ENCODE measurements at places on chromosomes 2 and 18.

GRCh38 chr2:100151310-100151709, 8.9 kb upstream of the AFF3 start:
- DNase-seq = no peak

GRCh38 chr2:239930871-239931771, 94.0 kb downstream of the NDUFA10 start:
- no peak for DNase-seq

DNA sequence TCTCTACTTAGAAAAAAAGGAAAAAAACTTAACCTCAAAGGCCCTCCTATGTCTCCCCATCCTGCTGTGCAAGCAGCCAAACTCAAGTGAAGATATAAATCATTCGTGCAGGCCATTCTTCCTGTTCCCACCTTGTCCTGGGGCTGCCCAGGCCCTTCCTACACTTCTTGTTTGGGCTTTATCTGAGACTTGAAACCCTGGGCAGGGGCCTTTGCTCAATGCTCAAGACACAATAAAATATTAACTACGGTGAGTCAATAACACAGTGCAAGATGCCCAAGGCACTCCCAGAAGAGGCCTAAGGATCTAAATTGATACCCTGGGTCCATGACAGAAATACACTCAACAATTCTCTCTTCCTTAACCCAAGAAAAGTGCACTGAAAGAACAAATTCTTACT, 67.6 kb downstream of the TBC1D8 start:
- DNase-seq = no peak

DNA sequence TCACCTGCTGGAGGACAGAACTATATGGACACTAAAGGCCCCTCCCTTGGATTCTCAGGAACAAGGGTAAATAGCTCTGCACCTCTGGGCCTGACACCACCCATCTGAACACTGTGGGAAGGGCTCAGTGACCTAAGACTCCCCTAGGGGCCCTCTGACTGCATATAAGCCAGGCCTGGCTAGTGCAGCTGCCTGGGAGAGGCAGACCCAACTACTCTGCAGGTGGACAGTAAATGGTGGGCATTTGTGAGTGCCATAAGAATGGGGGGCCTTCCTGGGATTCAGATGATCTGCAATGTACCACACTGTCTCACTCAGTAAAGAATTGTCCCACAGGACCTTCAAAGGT, 11.2 kb upstream of the WIPF1 start:
- DNase-seq = peak; percentile 45

- DNase-seq = no peak
These were observed 79.7 kb upstream of the TRIB2 start for GRCh38 chr2:12636837-12637581.

GRCh38 chr2:219426534-219427136, 8.0 kb upstream of the SPEG start:
- DNase-seq = no peak

DNA sequence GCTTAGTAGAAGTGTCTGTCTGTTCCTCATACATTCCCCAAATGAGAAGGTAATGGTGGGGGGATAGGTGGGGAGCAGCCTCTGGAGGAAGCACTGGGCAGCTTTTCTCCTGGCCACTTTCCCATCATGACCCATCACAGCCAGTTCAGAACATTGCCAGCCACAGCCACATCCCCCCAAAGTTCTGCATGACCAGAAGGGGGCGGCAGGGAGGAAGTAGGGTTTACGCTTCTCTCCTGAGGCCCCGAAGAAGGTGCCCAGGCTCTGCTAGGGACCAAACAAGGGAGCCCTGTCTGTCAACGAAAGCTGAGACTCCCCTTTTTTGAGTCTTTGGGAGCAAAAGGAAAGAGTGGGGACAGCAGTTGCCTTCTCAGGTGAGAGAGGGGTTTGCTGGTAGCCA, 7.7 kb downstream of the IGFBP5 start:
- peak; percentile 58 for DNase-seq

- DNase-seq = no peak
These were observed 805.6 kb upstream of the KLHL29 start for GRCh38 chr2:22579341-22579740.

DNA sequence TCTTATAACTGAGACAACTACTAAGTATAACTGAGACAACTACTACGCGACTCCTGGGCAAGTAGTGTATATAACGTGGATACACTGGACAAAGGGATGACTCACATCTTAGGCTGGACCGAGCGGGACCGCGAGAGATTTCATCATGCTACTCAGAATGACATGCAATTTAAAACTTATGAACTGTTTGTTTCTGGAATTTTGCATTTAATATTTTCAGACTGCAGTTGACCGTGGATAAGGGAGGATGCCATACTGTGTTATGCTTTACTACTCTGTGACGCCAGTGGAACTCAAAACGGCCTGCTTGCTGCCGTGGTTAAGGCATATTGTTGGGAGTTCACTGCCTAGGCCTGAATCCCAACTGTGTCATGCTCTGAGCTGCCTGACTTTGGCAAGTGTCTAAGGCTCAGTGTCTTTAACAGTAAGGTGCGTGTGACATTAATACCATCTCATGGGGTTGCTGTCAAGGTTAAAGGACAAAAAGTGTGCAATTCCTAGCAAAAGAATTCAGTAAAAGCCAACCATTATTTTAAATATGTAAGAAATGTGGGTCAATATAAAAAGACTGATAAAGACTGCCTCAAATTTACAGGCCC, 64.6 kb downstream of the BMP10 start:
- DNase-seq = no peak

- DNase-seq = no peak
These were observed 11.2 kb upstream of the ANKRD53 start for GRCh38 chr2:70967189-70967588.

- DNase-seq = no peak
These were observed 13.2 kb upstream of the ILKAP start for GRCh38 chr2:238216651-238217184.

- DNase-seq = peak; percentile 43
These were observed 63.8 kb upstream of the DARS1 start for GRCh38 chr2:136049011-136049742.

GRCh38 chr2:30147715-30148610, 1.2 kb downstream of the YPEL5 start:
- DNase-seq = peak; percentile 83

GRCh38 chr2:64763126-64763525, 109.4 kb upstream of the SERTAD2 start:
- DNase-seq = no peak

DNA sequence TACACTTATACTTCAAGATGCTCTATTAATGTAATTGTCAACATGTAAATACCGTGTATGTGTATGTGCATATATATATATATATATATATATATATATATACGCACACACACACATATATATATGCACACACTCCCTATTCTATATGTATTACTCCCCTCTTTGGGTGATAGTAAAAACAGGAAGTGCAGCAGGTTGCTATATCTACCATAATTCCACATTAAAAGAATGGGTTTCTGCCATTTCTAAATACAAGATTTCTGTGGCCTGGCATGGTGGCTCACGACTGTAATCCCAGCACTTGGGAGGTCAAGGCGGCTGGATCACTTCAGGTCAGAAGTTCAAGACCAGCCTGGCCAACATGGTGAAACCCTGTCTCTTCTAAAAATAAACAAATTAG, 77.0 kb downstream of the OTX1 start:
- DNase-seq = no peak

- DNase-seq = no peak
These were observed 129.7 kb upstream of the PARD3B start for GRCh38 chr2:204415406-204416181.

DNA sequence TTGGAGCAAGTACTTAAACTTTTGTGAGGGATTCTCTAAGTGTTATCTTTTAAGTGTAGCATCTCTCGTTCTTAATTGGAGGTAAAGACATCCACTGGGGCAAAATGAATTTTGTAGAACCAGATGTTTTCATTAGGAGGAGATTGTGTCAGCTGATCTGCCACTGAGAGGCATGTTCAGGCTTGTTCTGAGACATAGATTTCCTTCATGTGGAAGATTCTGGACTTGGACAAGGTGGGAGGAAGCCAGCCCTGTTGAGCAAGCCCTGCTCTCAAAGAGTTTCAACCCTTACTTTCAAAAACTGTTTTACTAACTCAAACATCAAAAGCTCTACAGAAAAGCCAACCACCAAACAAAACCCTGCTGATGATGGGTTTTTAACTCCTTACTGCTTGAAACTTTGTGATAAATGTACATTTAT, 6.5 kb downstream of the MAP4K4 start:
- DNase-seq = no peak

GRCh38 chr18:3712491-3712890, 262.5 kb downstream of the TGIF1 start:
- no peak for DNase-seq

GRCh38 chr2:182259629-182260150, 167.1 kb downstream of the PDE1A start:
- DNase-seq = no peak

DNA sequence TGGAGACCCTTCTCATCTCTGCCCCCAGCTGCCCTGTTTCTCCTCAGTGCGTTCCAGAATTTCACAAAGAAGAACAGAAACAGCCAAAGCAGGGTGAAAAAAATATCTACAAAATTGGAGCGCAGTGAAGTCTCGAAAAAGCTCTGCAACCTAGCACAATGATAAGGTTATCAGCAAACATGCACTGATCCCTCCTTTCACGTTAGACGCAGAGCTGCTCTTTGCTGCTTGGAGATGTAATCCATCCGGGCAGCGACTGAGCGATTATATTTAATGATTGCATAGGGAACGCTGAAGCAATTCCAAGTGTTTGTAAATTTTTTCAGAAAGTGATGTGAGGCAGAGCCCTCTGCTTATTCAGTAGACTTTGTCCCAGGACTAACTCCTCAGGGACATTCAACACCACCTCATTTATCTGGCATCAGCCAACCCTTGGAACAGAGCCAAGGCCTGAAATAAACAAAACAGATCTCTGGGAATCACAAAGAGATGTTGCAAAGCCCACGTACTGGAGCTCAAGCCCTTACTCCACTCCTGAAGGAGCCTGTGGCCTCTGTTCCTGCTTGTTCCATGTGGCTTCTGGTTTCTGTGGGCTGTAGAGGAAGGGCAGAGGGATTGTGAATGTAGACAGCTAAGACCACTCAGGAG, 172.6 kb upstream of the BCL2L11 start:
- DNase-seq = no peak

GRCh38 chr18:65477455-65477854, 273.4 kb upstream of the CDH7 start:
- DNase-seq = no peak

DNA sequence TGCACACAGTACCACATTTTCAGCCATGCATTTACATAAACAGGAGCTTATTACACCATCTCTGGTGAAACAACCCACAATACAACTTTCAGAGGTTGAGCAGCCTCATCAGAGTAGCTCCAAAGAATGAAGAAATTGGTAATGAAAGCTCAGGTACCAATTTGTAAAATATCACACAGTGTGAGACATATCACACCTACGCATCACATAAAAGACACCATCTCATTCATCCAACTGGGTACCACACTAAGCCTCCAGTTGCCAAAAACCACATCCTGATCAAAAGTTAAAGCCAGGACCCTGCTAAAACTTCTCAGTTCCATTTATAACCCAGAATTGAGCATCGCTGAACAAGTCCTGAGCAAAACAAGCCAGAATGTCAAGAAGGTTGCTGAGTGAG, 4.6 kb downstream of the TMEM163 start:
- DNase-seq = peak; percentile 33

DNA sequence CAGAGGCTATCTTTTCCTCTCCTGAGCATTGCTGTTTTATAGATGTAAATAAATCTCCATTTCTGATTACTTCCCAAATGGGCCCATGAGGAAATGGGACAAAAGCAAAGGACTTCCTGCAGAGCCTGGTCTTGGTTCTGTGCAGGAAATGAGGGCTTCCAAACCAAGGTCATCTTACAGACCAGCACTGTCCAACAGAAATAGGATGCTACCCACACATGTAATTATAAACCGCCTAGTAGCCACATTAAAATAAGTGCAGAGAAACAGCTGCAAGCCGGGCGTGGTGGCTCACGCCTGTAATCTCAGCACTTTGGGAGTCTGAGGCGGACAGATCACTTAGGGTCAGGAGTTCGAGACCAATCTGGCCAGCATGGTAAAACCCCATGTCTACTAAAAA, 6.2 kb downstream of the TTL start:
- DNase-seq = no peak

DNA sequence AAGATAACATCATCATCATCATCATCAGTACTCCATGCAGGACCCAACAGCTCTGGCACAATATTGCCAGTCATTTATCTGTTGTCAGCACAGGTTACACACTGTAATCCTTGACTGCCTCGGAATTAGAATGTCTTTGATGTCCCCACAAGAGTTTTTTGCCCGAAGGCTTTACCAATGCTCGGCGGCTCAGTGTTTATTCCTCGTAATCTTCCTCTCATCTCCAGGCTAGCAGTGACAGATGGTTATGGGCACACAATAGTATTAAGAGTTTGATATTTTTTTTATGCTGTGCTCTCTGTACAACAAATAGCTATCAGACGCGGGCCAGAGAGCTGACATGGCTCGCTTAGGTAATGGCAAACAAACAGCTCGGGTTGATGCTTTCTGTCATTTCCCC, 515.2 kb downstream of the ZEB2 start:
- no peak for DNase-seq

DNA sequence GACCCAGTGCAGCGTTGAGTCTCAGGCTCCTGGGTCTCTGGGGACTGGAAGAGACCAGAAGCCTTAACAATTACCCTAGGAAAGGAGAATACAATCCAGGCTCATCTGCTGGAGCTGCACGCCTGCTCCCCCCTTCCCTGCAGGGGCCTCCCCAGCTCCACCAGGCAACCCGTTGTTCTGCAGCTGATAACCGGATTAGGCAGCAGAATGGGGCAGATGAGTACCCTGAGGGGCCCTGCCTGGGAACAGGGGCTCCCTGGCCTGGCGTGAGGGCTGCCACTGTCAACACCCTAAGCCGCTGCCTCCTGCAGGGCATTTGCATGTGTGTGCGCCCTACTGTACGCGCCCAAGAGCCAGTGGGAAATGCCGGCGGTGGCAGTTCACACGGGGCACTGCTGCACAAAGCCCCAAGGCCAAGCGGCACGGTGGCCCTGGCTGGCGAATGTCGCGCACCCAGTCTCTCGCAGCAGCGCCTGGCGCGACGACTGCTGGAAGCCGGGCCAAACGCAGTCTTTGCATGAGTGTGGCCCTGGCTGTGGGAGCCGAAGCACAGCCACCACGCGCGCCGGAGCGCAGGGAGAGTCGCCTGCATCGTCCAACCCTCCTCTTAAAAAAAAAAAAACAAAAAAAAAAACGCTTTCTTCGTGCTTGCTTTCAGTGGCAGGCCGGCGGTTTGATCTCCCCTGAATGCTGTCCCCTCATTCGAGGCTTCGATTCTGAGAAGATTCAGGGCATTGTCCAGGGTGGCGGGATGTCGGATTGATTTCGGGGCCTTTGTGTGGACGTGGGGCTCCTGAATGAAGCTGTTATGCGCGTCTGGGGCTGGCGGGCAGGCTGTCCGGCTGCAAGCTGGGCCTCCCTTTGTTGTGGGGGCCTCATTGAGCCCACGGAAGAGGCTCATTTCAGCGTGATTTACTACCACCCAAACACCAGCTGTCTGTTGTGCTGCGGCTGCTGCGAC, 63.8 kb downstream of the SETBP1 start:
- DNase-seq = no peak

GRCh38 chr18:11668441-11669169, 20.5 kb upstream of the GNAL start:
- DNase-seq = no peak

- no peak for DNase-seq
These were observed 32.8 kb downstream of the NRP2 start for GRCh38 chr2:205714789-205715720.

- DNase-seq = peak; percentile 76
These were observed 47.6 kb upstream of the IL1R1 start for GRCh38 chr2:102094917-102095316.
